ENCODE measurements at places on chromosomes 16 and 17. TPM values are rescaled to one million over a fixed set of nuclear protein-coding genes. Genes with fewer than 3 reads are reported as not detected.
A peak's percentile ranks its signal among the peaks of the same experiment; 100 is the strongest.

Gene LGALS9B
- 2.1 TPM for total RNA-seq

Gene HYDIN
- 4.6 TPM for total RNA-seq

GRCh38 chr16:7017006-7017662, 315.5 kb upstream of the RBFOX1 start:
- no peaks in the 10 kb centered on the region for H3K27me3 ChIP-seq
- H3K4me1 ChIP-seq = no peaks in the 10 kb centered on the region
- DNase-seq = no peak
- H3K4me3 ChIP-seq = no peak overlapping the region

GRCh38 chr16:73015612-73016487, 32.1 kb downstream of the ZFHX3 start:
- H3K36me3 ChIP-seq = no peaks in the 10 kb centered on the region
- DNase-seq = no peak
- no peaks in the 10 kb centered on the region for H3K27me3 ChIP-seq
- no peak overlapping the region for H3K4me3 ChIP-seq
- peaks cover 3% of the 10 kb centered on the region for H3K4me1 ChIP-seq
- H3K27ac ChIP-seq = peak overlapping the region; percentile 68

DNA sequence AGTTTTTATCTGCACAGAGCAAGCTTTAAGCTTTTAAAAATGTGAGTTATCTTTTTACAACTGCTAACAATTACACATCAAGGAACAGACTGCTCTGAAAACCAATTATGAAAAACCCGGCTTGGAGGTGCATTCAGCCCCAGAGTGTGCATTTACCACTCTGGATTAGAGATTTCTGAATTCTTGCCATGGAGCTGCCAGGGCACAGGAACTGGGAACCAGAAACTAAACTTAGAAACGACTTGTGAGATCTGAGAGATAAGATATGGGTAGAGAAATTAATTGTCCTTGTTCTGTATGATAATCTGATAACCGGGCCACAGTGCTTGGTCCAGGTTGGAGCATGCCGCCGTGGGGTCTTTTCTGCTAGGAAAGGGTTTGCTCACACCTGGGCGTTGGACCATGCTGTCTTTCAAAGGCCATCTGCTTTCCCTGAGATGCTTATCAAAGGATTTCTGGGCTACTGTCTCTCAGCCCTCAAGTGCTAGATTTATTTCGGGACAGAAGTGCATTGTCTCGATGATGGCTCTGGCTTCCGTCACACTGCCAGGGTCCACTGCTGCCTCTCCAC, 210.0 kb downstream of the MAF start:
- H3K27ac ChIP-seq = no peak overlapping the region
- no peak for DNase-seq
- no peak overlapping the region for H3K4me3 ChIP-seq
- H3K36me3 ChIP-seq = no peaks in the 10 kb centered on the region

Measured in Peyer's patch (tissue), 4 donors.